Activated T-cell treated with anti-CD3 and anti-CD28 coated beads for 1 hour (primary cell): ENCODE measurements at places on chromosomes 1 and 21.

DNA sequence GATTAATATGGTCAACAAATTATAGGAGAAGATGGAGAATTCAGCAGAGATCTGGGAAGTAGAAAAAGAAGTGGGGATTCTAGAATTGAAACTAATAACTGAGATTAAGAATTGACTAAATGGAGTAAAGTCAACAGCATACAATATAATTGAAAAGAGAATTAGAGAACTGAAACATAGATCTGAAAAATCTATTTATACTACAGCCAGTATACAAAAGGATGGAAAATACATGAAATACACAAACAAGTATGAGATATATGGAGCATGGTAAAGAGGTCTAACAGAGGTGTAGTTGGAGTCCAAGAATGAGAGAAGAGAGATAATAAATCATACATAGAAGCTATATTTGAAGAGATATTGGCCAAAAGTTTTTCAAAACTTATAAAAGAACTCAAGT is 235.2 kb downstream of the FGGY start:
- DNase-seq, result no peak

- DNase-seq, result no peak
These were observed 2.2 kb upstream of the KRTAP10-6 start for GRCh38 chr21:44594406-44594916.

DNA sequence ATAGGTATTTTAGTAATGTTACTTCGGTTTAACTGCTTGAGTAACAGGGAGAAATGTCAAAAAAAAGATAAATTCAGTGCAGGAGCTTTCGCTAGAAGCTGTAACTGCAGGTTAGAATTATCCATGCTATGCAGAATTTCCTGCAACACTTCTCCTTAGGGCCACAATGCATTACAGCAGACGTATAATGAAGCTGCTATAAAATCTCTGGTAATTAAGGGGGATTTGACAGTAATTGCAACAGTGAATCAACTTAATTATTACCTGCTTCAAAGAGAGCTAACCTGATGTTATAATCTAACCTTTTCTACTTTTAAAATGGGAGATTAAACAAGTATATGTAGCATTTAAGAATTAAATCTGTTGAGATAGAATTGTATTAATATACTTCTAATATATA is 92.6 kb downstream of the ATG4C start:
- DNase-seq, result no peak

GRCh38 chr1:200911361-200911760 is 16.7 kb downstream of the INAVA start:
- DNase-seq, result no peak

- no peak for DNase-seq
These were observed 65.0 kb downstream of the WDR64 start for GRCh38 chr1:241716915-241717656.

DNA sequence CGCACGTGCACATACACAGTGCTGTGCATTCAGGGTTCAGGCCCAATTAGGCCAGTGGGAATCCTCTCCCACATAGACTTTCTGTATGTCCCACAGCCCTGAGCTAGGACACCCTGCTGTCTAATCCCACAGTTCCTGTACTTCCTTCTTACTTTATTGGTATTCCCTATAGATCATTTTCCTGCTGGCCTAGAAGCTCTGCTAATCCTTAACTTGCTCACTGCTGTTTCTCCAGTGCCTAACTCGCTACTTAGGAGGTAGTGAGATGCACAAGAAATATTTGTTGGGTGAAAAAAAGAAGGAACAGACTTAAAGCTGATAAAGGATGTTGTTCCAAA is 34.1 kb upstream of the FHAD1 start:
- DNase-seq, result no peak

DNA sequence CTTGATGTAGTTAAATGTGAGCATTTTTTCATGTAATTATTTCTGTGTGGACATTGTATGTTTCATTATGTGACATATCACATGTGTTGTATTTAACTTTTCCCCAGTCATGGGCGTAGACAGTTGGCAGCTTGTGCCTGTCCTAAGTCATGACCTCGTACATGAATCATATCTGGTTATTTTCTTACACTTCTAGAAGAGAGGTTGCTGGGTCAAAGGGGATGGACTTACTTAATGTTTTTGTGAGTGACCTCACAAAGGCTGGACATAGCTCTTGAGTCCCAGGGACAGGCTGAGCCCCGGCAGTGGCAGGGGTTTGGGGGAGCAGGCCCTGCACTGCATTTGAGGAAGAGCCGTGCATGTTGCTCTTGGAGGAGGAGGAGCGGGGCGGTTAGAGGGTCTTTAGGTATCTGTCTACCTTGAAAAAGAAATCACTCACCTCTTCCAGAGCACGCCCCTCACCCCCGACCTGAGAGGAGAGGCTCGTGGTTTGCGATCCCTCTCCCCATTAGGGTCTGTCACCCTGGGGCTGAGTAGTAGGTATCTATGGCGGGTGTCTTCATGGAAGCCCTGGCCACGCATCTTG is 16.4 kb downstream of the IFNGR2 start:
- DNase-seq, result no peak
